ELR (cell line): ENCODE measurements at places on chromosomes 5 and 9.
A peak's percentile ranks its signal among the peaks of the same experiment; 100 is the strongest.

GRCh38 chr5:78816143-78816765, 167.7 kb upstream of the LHFPL2 start:
- DNase-seq = peak; percentile 54

- DNase-seq = no peak
Observed at GRCh38 chr9:98396236-98396635, 140.8 kb upstream of the TBC1D2 start.

DNA sequence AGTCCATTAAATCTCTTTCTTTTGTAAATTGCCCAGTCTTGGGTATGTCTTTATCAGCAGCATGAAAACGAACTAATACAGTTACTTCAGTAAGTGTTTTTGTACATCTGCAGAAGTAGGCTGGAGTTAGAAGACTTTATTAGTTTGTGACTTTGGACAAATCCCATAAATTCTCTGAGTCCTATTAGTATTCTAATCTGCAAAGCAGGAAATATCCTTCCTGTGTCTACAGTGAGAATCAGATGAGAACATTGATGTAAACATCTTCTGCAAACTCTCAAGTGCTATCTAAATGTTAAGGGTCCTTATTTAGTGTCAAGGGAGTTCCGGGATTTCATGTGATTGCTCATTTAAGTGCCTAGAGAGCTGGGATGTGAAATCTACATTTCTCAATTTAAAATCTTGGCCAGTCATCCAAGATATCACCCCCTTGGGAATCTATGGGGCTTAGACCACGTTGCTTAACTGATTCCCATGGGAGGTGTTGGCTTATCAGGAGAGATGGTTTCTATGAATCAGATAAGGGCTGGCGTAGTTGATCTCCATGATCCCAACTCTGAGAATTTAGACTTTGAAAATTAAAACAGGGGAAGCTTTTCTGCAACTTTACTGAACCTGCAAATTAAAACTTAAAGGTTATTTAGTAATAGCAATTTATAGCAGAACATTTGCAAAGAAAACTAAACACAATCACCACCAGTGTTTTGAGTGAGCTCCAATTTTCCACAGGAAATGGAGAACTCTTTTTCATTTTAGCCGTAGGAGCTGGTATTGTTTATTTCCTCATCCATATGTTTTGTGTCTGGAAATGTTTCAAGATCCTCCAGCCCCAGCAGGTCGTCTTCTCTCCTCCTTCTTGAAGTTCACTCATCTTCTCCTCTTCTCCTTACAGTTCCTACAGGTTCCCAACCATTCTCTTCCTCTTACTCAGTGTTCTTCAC, 241.6 kb upstream of the CD180 start:
- no peak for DNase-seq

GRCh38 chr5:177086654-177087397, at the start of gene FGFR4:
Gene FGFR4 (plus strand): TSS chr5:177086915. CDS start chr5:177089603, 2,688 bp downstream.
- peak; percentile 63 for DNase-seq

DNA sequence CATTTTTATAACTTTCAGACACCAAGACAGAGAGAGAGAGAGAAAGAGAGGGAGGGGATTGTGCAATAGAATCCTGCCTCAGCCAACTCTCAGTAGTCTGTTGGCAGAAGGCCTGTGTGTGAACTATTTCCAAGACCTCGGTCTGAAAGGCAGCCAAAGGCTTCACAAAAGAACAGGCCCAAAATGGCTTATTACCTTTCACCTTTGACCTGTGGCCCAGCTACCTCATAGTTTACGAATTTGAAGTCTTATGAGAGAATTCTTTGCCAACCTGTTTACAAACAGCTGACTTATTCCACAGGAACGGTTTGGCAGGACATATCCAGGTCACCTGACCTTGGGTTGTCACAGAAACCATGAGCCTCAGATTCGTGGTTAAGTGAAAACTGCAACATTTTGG, 48.6 kb downstream of the NR2F1-AS1 start:
- DNase-seq = peak; percentile 51

- no peak for DNase-seq
Observed at GRCh38 chr5:112514111-112514510, 95.0 kb upstream of the EPB41L4A start.

- DNase-seq = no peak
Observed at GRCh38 chr5:80479713-80480112, 8.2 kb upstream of the FAM151B start.

- DNase-seq = no peak
Observed at GRCh38 chr9:15115702-15116101, 191.3 kb downstream of the TTC39B start.

DNA sequence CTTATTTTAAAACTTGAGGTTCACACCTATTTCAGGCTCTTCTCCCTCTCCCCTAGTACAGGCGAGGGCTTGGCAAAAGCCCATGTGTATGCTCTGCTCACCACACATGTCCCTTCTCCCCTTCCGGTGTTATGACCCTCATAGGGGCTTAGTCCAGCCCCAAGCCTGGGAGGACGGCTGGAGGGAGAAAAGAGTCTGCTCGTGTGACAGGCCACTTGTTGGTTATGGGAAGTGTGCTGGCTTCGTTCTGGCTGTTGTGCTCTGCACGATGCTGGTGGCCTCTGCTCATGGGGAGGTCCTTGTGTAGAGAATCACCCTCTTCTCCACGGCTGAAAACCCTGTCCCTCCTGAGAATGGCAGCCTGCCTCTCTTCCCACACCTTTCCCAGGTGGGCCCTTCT, 11.1 kb downstream of the PTTG1 start:
- no peak for DNase-seq

DNA sequence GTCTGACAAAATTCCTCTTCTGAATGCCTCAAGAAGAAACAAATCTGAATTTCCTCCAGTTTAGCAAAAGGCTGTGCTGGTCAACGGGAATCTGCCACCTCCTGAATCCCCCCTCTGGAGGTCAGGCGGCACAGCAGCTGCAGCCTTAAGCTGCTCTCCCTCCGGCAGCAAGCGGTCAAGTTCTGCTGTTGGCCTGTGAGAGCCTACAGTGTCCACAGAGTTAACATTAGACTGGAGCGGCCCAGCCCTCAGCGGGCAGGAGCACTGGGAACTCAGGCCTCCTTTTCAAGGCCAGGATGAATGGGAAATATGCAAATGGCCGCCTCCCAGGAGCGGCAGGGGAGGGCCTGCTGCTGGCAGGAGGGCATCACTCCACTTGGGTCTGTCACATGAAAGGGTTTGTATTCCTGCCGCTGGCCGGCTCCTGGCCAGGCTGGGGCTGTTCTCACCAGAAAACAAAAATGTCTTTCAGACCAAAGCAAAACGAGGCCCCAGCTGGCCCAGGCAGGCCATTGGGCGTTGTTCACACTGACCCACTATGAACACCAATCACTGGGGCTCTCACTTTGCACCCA, 8.2 kb downstream of the ACSL6 start:
- peak; percentile 25 for DNase-seq

DNA sequence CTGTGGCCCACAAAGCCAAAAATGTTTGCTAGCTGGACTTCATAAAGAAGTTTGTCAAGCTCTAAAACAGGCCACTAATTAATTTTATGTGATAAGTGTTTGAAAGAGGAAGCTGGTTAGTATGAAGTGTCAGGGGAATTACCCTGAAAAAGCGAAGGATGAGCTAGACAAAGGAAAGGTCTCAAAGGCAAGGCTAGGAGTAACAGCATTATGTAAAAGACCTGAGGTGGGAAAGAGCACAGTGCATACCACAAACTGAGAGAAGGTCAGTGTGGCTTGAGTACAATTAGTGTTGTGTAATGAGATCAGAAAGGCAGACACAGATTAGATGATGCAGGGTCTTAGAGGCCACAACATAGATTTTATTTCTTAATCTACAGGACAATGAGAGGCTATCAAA, 29.6 kb downstream of the RC3H2 start:
- no peak for DNase-seq

- DNase-seq = no peak
Observed at GRCh38 chr9:6925836-6926235, 168.1 kb downstream of the KDM4C start.

GRCh38 chr5:98121036-98121936, 652.2 kb upstream of the RGMB start:
- DNase-seq = no peak

- DNase-seq = peak; percentile 80
Observed at GRCh38 chr5:96344678-96345577, 88.1 kb downstream of the PCSK1 start.

DNA sequence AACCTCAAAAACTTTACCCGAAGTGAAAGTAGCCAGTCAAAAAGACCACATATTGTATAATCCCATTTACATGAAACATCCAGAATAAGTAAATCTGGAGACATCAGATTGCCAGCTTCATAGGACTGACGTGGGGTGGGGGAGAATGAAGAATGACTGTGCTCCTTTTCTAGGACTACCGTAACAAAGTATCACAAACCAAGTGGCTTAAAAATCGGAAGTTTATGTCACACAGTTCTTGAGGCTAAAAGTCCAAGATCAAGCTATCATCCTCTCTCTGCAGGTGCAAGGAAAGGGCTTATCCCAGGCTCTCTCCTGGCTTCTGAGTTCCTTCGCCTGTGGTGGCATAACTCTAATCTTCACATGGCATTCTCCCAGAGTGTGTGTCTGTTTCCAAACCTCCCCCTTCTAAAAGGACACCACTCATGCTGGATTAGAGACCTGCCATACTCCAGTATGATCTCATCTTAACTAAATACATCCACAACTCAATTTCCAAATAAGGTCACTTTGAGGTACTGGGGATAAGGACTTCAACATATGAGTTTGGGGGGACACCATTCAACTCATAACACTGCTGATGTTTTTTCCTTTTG, 25.5 kb downstream of the ADAM19 start:
- DNase-seq = peak; percentile 36

DNA sequence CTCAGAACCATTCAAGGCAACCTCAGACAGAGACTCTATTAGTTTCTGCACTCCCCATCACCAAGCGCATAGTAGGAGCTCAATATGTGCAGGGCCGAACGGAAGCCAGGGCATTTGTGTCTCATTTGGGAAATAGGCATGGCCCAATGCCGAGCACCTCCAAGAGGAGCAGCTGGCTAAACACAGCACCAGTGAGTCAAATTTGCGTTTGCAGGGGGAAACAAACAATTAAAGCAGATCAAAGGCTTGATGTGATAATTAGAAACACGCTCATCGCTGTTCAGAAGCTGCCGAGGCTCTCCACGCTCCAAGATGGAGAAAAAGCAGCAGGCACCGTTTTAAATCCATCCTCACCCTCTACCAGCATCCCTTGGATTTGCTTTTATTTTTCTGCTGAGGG, 225.3 kb downstream of the AGTPBP1 start:
- no peak for DNase-seq

- no peak for DNase-seq
Observed at GRCh38 chr5:125006011-125006685, 259.7 kb upstream of the ZNF608 start.

GRCh38 chr9:32940740-32941139, 60.7 kb downstream of the APTX start:
- DNase-seq = peak; percentile 8

GRCh38 chr5:168940712-168941111, 360.2 kb downstream of the SLIT3 start:
- no peak for DNase-seq

- DNase-seq = no peak
Observed at GRCh38 chr5:4124221-4124970, 528.8 kb downstream of the IRX1 start.

DNA sequence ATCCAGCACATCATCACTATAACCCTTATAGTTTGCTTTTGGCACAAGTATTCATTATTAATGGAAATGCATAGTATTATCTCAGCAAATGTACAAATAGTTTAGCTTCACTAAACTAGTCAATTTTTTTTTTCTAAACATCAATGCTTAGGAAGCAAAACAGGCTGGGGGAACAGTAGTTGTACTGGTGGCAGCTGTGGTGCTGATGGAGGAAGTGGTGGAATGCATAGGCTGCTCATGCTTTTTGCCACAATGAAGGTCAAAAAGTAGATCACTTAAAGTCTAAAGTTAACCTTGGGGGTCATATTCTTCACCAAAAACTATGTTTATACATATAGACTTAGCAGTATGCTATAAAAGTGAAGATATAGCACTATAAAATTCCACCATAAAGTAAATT, 36.3 kb upstream of the CDKN2B start:
- no peak for DNase-seq

GRCh38 chr5:69184621-69185020, 4.8 kb upstream of the CENPH start:
- no peak for DNase-seq

GRCh38 chr5:108983461-108984092, 235.9 kb downstream of the FER start:
- DNase-seq = peak; percentile 47

DNA sequence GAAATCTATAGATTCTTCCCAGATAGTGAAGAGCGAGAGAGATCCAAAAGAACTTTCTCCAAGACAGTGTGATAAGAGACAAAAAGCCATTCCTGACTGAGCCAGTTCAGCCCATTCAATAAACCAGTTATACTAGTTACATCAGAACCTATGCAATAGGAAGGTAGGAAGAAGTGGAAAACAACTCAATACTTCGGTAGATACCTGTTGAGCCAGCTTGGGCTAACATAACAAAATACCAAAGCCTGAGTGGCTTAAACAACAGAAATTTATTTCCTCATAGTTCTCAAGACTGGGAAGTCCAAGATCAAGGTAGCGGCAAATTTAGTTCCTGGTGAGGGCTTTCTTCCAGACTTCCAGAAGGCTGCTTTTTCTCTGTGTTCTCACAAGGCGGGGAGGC, 214.5 kb upstream of the GRAMD2B start:
- DNase-seq = no peak

DNA sequence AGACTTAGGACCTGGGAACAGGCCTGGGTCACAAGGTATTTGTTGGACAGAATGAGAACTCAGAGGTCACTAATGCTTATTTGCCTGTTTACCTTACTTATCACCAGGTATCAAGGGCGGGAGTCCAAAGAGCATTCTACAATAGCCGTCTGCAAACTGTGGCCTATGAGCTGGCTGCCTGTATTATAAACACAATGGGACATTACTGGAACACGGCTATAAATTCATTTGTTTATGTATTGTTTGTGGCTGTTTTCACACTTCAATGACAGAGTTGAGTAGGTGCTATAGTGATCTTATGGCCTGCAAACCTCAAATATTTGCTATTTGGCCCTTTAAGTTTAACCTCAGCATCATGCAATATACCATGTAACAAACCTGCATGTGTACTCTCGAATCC, 76.6 kb upstream of the ASTN2 start:
- DNase-seq = no peak

GRCh38 chr9:133773889-133774655, 35.9 kb upstream of the SARDH start:
- peak; percentile 63 for DNase-seq

DNA sequence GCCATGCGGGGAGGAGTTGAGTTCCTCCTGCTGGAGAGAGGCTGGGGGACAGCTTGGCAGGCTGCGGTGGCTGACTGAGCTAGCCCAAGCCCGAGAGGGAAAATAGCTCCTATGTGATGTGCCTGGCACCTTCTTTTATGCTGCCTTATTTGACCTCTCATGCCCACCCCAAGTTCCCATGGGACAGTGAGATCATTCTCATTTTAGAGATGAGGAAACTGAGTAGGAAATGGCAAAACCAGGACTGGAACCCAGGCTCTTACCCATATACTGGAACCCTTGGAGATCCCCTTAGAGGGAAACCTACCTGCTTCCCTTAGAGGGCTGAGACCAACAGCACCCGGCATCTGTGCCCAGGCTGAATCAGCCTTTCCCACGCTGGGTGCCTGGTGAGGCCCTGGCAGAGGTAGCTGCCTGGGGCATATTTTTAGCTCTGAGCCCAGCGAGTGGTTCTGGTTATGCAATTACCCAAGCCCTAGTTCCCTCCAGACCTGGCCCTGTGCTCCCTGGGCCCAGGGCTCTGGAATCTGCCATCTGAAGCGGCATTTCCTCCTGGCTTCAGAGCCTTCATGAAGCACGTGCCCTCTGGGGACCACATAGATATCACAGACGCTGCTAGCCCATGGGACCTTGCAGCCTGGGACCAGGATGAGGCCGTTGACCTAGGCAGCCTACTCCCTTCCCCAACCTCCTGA, 23.6 kb downstream of the COL27A1 start:
- no peak for DNase-seq
